ENCODE measurements at places on chromosomes 6 and 20. TPM values are rescaled to one million over a fixed set of nuclear protein-coding genes. Genes with fewer than 3 reads are reported as not detected.
A peak's percentile ranks its signal among the peaks of the same experiment; 100 is the strongest.

VARS2 gene
- total RNA-seq: 33.6 TPM

- H3K4me3 ChIP-seq: no peak overlapping the region
- no peak overlapping the region for H3K27ac ChIP-seq
- H3K36me3 ChIP-seq: no peaks in the 10 kb centered on the region
- DNase-seq: no peak
- no peaks in the 10 kb centered on the region for H3K27me3 ChIP-seq
These were observed 23.3 kb upstream of the GTF3C6 start for GRCh38 chr6:110935171-110935570.

GRCh38 chr6:140779341-140779740 lies 1353.4 kb upstream of the GJE1 start:
- peaks cover 8% of the 10 kb centered on the region for H3K4me1 ChIP-seq
- no peak overlapping the region for H3K4me3 ChIP-seq

DNA sequence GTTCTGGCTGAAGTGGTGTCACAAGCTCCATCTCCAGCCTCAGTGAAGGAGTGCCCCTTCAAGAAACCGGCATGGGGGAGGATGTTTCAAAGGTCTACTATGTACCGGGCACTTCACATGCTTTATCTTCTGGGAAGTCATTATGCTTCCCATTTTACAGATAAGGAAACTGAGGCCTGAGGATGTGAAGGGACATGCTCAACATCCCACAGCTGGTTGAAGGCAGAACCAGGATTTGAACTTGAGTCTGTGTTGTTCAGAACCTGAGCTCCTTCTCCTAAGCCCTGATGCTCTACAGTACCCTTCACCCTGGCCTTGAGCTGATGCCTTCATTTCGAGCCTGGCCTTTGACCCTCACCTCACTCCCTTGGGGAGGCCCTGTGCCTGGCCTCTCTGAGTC lies 13.0 kb downstream of the GLP1R start:
- no peaks in the 10 kb centered on the region for H3K4me1 ChIP-seq
- no peak for DNase-seq
- no peak overlapping the region for H3K27ac ChIP-seq
- H3K36me3 ChIP-seq: no peaks in the 10 kb centered on the region

- H3K36me3 ChIP-seq: peaks cover 10% of the 10 kb centered on the region
- DNase-seq: no peak
- H3K4me3 ChIP-seq: no peak overlapping the region
- H3K4me1 ChIP-seq: peaks cover 32% of the 10 kb centered on the region
- H3K27ac ChIP-seq: no peak overlapping the region
These were observed 98.4 kb upstream of the MAN1A1 start for GRCh38 chr6:119447921-119448320.

DNA sequence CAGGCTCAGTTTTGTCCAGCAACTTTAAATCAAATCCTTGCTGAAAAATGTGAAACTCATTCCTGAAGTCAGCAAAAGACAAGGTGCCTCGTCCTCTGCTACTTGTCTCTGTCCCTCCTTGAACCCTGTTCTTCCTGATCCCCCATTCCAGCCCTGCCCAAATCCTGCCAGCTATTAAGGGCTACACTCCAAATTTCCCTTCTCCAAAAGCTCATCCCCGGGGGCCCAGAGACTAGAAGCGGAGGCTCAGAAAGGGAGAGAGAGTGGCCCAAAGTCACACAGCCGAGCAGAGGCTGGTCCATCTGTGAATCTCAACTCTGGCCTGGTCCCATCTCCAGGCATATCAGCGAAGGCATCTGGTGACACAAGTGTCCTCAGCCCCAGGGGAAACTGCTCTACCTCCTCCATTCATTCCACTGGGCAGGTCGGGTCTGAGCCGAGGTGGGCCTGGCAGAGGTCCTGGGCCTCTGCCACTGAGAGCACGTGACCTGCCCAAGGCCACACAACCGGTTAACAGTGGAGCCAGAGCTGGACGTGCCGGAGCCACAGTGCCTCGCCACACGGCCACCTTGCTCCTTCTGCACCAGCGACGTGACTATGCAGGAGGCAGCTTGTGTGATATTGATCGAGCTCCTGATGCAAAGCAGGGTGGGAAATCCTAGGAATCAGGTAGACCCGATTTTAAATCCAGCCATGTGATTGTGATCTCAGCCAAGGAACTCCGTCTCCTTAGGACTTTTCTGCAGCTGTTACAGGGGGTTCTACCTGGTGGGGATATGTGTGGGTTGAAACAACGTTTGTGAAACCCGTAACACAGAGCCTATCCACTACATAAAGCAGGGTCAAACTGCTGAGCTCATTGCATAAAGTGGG lies 28.6 kb downstream of the NOL4L start:
- H3K4me1 ChIP-seq: peaks cover 15% of the 10 kb centered on the region
- H3K27ac ChIP-seq: no peak overlapping the region
- H3K4me3 ChIP-seq: no peak overlapping the region
- H3K27me3 ChIP-seq: no peaks in the 10 kb centered on the region

- no peak overlapping the region for H3K27ac ChIP-seq
- H3K27me3 ChIP-seq: no peaks in the 10 kb centered on the region
- no peaks in the 10 kb centered on the region for H3K36me3 ChIP-seq
- H3K4me3 ChIP-seq: no peak overlapping the region
- DNase-seq: no peak
- peaks cover 2% of the 10 kb centered on the region for H3K4me1 ChIP-seq
These were observed 7.2 kb upstream of the LCA5 start for GRCh38 chr6:79544299-79544927.

DNA sequence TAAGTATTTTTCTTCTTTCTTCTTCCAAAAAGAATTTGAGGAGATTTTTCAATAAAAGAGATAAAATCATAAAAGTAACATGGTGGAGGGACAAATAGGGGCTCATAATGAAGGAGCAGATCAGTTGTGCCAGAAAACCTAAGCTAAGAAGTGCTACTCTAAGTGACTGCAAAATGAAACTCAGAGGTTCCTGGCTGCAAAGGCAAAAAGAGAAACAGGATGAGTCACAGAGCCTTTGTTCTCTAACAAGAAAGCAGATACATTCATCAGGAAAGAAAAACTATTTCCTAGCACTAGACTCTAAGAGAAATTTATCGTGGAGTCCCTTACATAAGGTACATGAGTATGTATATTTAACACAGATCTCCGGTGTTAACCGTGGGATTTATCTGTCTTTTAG lies 49.8 kb downstream of the TSHZ2 start:
- H3K4me3 ChIP-seq: peak overlapping the region; percentile 33
- peak overlapping the region; percentile 44 for H3K27ac ChIP-seq
- no peak for DNase-seq
- H3K4me1 ChIP-seq: peaks cover 45% of the 10 kb centered on the region
- H3K27me3 ChIP-seq: no peaks in the 10 kb centered on the region

DNA sequence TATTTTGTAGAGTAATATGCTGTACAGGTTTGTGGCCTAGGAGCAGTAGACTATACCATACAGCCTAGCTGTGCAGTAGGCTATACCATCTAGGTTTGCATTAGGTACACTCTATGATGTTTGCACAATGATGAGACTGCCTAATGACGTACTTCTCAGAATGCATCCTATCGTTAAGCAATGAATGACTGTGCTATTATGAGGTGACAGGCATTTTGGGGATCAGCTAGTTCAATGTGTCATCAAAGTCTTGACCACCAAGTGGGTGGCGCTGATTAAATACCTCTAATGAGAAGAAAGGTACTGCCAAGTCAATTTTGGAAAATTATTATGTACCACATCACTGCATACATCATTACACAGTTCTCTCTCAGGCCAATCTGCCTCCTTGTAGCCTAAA lies 190.2 kb downstream of the BACH2 start:
- H3K27me3 ChIP-seq: peaks cover 20% of the 10 kb centered on the region
- H3K36me3 ChIP-seq: peaks cover 17% of the 10 kb centered on the region
- H3K27ac ChIP-seq: no peak overlapping the region
- H3K4me1 ChIP-seq: peaks cover 79% of the 10 kb centered on the region
- H3K4me3 ChIP-seq: no peak overlapping the region
- DNase-seq: no peak

GRCh38 chr6:91683240-91683639 lies 1096.4 kb upstream of the MAP3K7 start:
- no peak for DNase-seq
- H3K36me3 ChIP-seq: no peaks in the 10 kb centered on the region
- H3K27me3 ChIP-seq: no peaks in the 10 kb centered on the region

DNA sequence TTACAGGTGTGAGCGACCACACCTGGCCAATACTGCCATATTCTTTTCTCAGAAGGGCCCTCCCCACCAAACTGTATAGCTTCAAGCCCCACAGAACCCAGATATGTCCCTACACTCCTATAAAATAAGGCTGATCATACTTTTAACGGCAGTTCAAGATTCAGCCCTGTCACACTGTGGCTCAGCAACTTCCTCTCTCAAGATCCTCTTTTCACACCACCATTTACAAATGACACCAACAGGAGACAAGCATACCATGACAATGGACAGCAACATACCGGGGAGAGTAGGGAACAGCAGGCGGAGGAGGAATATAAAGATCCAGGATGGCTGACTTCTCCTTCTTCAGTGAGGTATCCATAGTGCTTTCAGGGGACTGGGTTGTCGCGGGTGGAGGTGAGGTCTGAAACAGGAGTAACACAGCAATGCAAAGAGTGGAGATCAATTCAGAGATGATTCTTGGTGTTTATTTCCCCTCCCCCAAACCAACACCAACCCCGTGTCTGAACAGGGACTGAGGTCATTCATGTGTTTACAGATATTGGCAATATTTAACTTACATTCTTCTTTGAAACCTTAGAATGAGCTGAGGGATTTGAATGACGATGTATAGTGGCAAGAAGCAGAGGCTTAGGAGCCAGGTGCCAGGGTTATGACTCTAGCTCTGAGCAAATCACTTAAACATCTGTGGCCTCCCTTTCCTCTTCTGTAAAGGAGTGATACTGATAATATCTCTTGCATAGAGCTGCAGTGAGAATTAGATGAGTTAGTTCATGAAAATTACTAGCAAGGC lies 57.6 kb upstream of the IPCEF1 start:
- no peak overlapping the region for H3K4me3 ChIP-seq
- no peak for DNase-seq
- H3K27me3 ChIP-seq: peaks cover 5% of the 10 kb centered on the region
- H3K4me1 ChIP-seq: peaks cover 4% of the 10 kb centered on the region
- no peak overlapping the region for H3K27ac ChIP-seq

ZNF184 gene
- total RNA-seq: 16.2 TPM

GRCh38 chr6:16503970-16504415 lies 257.3 kb downstream of the ATXN1 start:
- DNase-seq: no peak
- H3K4me3 ChIP-seq: no peak overlapping the region
- peaks cover 36% of the 10 kb centered on the region for H3K36me3 ChIP-seq
- peaks cover 37% of the 10 kb centered on the region for H3K4me1 ChIP-seq
- no peaks in the 10 kb centered on the region for H3K27me3 ChIP-seq

GRCh38 chr20:43365691-43366090 lies 92.0 kb upstream of the SRSF6 start:
- H3K36me3 ChIP-seq: no peaks in the 10 kb centered on the region
- H3K4me1 ChIP-seq: no peaks in the 10 kb centered on the region
- no peak overlapping the region for H3K27ac ChIP-seq
- no peak for DNase-seq

TSPO2 gene
- total RNA-seq: not detected

GRCh38 chr20:40370800-40371199 lies 318.2 kb downstream of the MAFB start:
- DNase-seq: no peak
- H3K4me3 ChIP-seq: no peak overlapping the region
- no peaks in the 10 kb centered on the region for H3K36me3 ChIP-seq
- H3K27me3 ChIP-seq: no peaks in the 10 kb centered on the region
- H3K27ac ChIP-seq: no peak overlapping the region

GRCh38 chr6:34970957-34971356 lies 81.9 kb downstream of the ANKS1A start:
- H3K36me3 ChIP-seq: no peaks in the 10 kb centered on the region
- no peaks in the 10 kb centered on the region for H3K27me3 ChIP-seq

CST5 gene
- total RNA-seq: not detected

DNA sequence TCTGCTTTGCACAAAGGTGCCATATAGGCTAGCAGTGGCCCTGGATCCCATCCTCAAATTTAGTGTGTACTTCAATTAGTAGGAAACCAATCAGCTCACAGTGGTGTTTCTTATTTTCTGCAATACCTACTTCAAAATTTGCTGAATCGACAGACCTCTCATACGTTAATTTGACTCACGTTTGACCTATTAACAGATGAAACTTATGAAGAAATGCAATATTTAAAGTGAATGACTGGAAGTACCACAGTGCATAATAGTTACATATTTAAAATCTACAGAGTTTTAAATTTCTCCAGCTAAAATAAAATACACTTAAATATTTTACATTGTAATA lies 47.6 kb upstream of the MCM9 start:
- H3K4me1 ChIP-seq: no peaks in the 10 kb centered on the region
- no peak for DNase-seq
- H3K36me3 ChIP-seq: peaks cover 3% of the 10 kb centered on the region
- no peak overlapping the region for H3K27ac ChIP-seq

STMND1 gene
- total RNA-seq: not detected

GRCh38 chr6:22240025-22240424 lies 56.8 kb downstream of the PRL start:
- H3K27me3 ChIP-seq: no peaks in the 10 kb centered on the region
- no peaks in the 10 kb centered on the region for H3K4me1 ChIP-seq
- no peak overlapping the region for H3K4me3 ChIP-seq

ELOVL2 gene
- not detected for total RNA-seq

DNA sequence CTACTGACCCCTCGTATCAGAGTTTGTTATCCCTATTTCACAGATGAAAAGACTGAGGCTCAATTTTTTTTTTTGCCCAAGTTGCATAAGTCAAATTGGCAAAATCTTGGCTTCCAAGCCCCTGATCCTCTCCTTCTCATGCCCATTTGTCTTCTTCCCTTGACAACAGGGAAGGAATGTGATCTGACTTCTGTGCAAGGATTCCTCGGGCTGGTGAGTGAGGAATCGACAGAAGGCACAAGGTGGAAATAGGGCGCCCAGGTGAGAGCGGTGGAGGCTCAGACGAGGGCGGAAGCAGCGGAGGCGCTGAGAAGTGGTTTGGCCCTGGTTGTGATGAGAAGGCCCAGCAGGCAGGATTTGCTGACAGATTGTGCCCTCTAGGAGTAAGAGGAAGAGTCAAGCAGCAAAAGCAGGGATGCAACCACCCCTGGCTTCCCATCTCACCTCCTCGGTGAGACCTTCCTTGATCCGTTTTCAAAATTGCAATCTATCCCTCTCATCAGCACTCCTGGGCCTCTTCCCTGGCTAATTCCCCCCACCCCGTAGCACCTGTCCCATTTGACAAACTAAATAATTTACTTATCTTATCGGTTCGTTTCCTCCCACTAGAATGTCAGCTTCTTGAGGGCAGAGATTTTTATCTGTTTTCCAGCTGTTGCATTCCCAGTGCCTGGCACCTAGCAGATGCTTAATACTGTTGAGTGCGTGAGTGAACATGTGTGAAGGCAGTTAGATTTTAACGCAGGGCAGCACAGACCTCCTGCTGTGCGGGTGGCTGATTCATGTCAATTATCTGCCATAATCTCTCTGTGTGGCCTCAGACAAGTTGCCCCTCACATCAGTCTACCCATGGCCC lies 3.7 kb upstream of the SIRPA start:
- H3K27me3 ChIP-seq: peaks cover 49% of the 10 kb centered on the region
- H3K27ac ChIP-seq: no peak overlapping the region
- no peak for DNase-seq
- H3K4me1 ChIP-seq: peaks cover 1% of the 10 kb centered on the region
- no peak overlapping the region for H3K4me3 ChIP-seq

- H3K4me3 ChIP-seq: no peak overlapping the region
- H3K4me1 ChIP-seq: no peaks in the 10 kb centered on the region
- no peaks in the 10 kb centered on the region for H3K27me3 ChIP-seq
- no peak overlapping the region for H3K27ac ChIP-seq
- no peak for DNase-seq
These were observed 65.6 kb downstream of the STMND1 start for GRCh38 chr6:17167327-17167979.
